Choroid plexus epithelial cell (primary cell): ENCODE measurements at places on chromosomes 2 and 18.

- DNase-seq: no peak
Observed at GRCh38 chr2:203019142-203019541, 4.5 kb downstream of the NBEAL1 start.

- peak; percentile 28 for DNase-seq
Observed at GRCh38 chr18:74689251-74689650, 91.6 kb downstream of the ZNF407 start.

- no peak for DNase-seq
Observed at GRCh38 chr2:165687426-165688002, 106.5 kb downstream of the GALNT3 start.

- DNase-seq: no peak
Observed at GRCh38 chr2:16303273-16303577, 362.4 kb downstream of the CYRIA start.

- DNase-seq: no peak
Observed at GRCh38 chr18:70673831-70674230, 385.0 kb downstream of the SOCS6 start.

GRCh38 chr2:42973726-42974125 is 181.3 kb upstream of the HAAO start:
- DNase-seq: no peak

GRCh38 chr18:24677011-24677410 is 216.6 kb downstream of the HRH4 start:
- DNase-seq: no peak

DNA sequence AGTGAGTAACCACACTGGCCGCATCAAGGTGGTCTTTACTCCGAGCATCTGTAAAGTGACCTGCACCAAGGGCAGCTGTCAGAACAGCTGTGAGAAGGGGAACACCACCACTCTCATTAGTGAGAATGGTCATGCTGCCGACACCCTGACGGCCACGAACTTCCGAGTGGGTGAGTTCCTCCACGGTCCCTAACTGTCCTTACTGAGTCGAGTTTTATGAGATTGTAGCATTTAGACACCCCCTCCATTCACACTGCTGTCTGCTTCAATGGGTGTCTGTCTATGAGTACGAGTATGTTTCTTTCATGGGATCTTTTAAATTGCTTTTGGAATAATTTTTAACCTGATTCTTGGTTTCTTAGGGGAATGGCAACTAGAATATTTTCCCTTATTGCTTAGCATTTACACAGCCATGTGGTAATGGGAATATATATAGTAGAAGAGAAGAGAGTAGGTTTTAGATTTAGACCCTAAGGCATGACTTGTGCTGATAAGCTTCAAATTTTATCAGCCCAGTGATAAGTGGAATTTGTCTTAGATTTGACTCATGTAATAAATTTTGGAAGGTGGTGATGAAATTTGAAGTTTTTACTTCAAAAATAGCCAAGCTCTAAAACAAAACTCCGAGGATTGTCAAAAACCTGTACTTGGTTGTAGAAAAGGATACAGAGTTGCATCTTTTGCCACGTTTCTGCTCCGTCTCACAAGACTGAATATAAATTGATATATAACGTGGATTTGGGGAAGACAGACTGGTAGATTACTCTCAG is 188.2 kb downstream of the LTBP1 start:
- DNase-seq: peak; percentile 70

DNA sequence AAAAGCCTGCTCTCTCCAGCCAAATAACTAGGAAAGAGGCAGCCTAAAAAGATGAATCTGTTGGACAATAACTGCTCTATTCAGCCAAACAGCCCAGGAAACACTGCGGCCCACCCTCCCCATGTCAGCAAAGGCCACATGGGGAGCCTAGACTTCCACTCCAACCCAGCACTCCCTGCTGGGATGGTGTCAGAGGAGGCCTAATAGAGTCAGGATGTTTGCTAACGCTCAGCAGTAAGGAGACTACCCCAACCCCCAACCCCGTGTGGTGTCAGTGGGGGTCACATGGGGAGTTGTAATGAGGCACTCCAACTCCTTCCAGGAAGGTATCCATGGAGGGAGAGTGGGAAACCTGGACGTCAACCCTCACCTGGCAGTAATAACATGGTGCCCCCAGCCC is 41.6 kb downstream of the ZBTB7C start:
- DNase-seq: no peak
